ENCODE measurements at places on chromosomes 4 and X.
A peak's percentile ranks its signal among the peaks of the same experiment; 100 is the strongest.

DNA sequence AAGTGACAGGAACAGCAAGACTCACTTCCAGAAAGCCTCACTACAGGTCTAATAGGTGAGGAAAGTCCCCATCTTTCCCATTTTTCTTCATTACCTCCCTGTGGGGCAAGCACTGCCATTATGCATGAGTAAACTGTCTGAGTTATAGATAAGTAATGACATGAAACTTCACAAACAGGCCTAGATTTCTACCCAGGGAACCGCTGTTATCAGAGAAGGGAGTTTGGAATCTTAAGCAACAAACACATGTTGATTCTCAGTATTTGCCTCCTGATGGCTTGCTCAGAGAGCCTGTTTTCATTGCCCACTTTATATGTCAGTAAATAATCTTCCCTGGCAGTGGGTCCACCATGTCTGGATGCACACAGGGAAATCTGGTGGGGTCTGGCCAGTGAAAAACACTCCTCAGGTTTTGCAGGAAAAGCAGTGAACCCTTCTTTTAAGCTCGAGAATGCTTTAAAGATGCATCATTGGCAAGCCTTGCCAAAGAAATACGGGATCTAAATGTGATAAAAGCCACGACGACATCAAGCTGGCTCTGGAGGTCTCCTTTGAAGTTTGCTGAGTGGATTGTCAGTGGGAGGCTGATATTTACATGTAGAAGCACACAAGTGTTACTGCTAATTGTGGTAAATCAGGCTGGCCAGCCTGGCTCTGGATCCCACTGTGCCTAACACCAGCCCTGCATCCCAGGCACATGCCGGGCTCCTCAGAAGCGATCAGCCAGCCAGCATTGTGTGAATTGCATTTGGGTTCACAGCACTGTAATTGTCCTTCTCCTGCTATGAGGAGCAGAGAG, 25.2 kb downstream of the PDGFRA start:
- no peak for DNase-seq

GRCh38 chr4:6453688-6453990, 18.8 kb downstream of the PPP2R2C start:
- DNase-seq, result no peak

DNA sequence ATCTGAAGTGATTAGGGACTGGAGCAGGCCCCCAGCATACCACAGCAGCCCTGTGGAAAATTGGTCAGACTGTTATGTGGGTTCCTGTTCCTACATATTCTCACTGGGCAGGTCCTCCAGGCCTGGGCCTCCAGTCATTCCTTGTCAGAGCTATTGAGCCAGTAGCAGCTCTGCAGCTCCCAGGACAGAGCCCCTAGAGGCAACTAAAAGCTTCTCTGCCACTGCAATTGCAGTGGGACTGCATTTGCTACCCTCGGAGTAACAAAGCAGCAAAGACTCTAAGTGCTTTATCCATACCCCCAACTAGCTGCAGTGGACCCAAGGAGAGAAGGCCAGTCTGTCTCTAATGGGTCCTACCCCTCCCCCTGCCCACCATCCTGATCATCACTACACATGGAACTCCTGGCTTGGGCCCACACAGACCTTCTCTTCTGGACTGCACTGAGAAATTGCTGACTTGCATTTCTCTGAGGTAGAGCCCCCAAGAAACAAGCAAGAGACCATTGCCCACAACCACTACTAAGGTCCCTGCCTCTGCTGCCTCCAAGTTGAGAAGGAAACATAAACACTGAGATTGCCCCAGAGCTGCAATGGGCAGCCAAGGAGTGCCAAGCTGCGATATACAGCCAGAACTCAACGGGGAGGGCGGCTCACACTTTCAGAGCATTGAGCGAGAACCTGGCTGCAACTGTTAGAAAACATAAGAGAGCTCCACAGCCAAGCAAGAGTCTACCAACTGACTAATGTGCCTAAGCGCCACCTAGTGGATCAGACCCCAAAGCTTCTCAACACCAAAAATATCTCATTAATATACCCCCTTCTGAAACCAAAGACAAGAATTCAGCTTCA, 738.7 kb upstream of the NDST4 start:
- no peak for DNase-seq

DNA sequence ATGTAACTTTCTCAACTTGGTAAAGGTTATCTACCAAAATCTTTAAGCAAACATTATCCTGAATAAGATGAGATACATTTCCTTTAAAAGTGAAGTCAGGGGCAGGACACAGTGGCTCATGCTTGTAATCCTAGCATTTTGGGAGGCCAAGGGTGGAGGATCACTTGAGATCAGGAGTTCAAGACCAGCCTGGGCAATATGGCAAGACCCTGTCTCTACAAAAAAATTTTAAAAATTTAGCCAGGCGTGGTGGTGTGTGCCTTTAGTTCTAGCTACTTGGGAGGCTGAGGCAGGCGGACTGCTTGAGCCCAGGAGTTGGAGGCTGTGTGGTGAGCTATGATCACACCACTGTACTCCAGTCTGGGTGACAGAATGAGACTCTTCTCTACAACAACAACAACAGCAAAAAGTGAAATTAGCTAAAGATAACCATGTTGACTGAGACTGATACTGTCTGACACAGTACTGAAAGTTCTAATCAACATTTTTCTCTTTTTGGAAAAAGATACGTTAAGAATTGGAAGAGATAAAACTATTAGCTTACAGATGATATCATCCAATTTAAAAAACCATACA, 4.9 kb downstream of the DCAF16 start:
- DNase-seq, result no peak

GRCh38 chr4:112321776-112322684, 24.9 kb downstream of the ALPK1 start:
- DNase-seq, result peak; percentile 33

- no peak for DNase-seq
These were observed 442.9 kb upstream of the CTSO start for GRCh38 chr4:156396534-156396933.

GRCh38 chr4:152805071-152805650, 25.4 kb downstream of the ARFIP1 start:
- DNase-seq, result no peak

GRCh38 chr4:101287324-101287723, 60.0 kb downstream of the PPP3CA start:
- DNase-seq, result no peak

DNA sequence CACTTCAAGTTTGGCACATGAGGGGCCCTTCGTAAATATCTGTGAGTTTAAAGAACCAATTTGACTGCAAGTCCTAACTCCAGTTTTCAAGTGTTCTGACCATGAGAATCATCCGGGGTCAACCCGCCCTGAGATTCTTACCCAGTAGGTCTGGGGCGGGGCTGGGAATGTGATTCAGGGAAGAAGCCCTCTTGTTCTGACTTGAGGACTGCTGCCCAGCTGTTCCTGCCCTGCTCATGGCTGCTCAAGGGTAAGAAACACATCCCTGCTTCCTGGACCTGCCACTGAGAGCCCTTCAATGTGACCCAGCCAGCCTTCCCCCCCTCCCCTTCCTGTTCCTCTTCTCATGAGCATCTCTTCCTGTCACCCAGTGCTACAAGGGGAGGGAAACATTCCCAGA, 92.7 kb upstream of the PGRMC2 start:
- DNase-seq, result no peak

DNA sequence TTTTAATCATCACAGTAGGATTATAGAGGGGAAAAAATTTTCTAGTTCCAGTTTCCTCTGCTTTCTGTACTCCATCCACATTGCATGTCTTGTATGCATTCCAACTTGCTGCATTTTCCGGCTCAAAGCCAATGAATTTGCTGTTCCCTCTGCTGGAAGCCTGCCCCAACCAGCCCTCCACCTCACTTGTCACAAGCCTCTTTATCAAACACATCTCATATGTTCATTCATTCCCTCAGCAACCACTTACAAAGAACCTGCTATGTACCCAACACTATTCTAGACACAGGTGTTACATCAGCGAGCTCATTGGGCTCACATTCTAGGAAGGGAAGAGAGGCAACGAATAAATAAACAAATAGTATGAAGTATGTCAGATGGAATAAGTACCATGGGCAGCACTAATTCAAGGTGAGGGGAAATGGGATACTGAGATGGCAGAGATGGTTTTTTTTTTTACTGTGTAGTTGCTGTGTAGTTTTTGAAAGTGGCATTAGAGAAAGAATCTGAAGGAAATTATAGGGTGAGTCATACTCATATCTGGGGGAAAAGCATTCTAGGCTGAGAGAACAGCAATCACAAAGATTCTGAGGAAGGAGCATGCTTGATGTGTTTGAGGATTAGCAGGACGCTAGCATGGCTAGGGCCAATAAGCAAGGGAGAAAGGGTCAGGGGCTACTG, 332.5 kb downstream of the PDGFC start:
- DNase-seq, result no peak

DNA sequence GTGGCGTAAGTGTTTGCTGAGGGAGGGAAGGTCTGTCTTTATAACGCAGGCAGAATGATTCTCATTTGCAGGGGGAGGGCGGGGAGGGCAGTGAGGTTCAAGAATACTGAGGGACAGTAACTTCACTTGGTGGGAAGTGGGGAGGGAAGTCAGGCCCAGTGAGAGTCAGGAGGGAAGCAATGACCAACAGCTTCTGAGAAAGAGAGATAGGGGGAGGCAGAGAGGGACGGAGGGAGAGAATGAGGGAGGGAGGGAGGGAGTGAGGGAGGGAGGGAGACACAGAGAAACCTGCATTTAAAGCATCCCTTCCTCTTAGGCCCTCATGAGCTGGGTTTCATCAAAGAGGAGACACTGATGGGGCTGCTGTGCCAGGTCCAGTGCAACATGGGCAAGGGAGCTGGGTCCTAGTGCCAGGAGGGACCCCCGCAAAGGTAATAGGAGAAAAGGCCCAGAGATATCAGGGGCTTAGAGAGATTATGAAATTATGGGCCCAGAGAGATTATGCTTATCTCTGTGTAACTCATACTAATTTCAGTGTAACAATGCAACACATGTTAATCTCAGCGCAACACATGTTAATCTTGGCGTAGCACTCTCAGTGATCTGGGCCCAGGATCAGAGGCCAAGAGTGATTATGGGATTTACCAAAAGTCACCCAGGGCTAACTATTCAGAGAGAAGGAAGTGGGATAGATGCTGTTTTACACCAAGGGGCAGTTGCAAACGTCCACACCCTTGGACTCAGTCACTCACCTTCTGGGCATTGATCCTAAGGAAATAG, 112.1 kb downstream of the DRD5 start:
- DNase-seq, result no peak

- no peak for DNase-seq
These were observed 50.7 kb downstream of the UBE2NL start for GRCh38 chrX:143934542-143934941.

DNA sequence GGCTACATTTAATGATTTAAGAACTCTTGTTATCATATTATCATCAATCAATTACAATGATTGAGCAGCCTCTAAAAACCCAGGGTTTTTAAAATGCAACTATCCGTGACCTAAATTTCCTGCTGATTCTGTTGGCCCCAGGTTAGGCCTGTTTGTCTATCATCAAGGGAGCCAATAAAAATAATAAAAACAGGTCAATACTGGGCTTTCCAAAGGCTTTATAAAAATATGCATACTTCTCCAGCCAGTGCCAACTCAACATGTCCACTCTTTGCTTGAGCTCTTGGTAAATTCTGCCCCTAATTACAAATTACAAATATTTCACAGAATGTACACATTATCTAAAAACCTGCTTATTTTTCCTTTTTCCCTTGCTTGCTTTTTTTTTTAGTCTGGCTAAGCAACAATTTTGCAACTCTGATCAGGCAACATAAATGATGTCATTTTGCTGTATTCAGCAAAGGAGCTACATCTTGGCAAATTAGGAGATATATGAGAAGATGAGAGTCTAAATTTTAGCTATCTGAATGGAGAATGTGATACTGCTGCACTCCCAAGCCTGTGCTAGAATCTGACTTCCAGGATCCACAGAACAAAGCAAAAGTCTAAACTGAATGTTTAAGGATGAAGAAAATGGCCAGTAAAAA, 204.0 kb downstream of the SCFD2 start:
- peak; percentile 18 for DNase-seq

- DNase-seq, result no peak
These were observed 8.0 kb downstream of the TBC1D14 start for GRCh38 chr4:6917461-6918271.

DNA sequence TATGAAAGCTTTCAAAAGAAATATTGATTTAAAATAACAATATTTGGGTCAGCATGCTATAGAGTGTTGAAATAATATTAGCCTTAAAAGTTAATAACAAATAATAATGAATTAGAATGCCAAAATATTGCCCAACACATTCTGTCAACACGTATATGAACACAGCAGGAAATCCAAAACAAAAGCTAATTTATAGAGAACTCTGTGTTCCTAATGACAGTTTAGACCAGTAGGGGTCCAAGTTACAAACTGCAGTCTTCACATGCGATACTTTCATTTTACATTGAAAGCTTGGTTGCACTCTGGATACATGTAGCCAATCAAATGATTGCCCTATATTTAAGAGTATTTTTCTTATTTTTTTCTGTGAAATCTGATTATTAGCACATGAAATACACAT, 274.4 kb downstream of the DCTD start:
- DNase-seq, result no peak
